ENCODE measurements at places on chromosomes 11 and 22.

DNA sequence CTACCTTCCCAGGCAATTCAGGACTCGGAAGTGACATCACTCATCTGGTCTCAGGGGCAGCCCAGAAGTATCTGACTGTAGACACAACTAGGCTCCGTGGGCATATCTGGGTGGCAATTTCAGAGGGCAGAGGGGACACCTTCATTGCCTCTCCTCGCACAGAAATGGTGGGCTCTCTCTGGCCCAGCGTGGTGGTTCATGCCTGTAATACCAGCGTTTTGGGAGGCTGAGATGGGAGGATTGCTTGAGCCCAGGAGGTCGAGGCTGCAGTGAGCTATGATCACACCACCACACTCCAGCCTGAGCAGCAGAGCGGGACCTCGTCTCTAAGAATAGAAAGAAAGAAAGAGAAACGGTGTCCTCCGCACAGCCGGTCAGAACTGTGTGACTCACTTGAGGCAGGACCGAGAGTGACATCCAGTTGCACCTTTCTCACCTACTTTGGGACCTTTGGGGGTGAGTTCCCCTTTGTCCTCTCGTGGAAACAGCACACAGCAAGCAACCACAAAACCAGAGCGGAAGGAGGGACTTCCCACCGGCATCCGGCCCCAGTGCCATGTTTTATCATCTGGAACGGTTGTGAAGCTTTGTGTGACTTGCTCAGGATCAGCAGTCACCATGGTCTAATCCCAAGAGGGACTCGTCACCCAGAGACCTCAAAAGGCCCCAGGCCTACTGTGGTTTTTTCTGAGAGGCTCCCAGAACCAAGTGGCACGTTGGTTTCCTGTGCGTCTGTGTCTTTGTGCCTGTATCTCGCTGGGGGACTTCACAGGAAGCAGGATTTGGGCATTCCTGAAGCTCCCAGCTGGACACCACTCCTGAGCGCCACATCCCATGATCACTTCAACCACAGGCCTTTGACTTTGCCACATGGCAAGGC, 38.4 kb upstream of the EMID1 start:
- no peak for DNase-seq

GRCh38 chr11:81913793-81914192, 819.9 kb downstream of the FAM181B start:
- DNase-seq: no peak

DNA sequence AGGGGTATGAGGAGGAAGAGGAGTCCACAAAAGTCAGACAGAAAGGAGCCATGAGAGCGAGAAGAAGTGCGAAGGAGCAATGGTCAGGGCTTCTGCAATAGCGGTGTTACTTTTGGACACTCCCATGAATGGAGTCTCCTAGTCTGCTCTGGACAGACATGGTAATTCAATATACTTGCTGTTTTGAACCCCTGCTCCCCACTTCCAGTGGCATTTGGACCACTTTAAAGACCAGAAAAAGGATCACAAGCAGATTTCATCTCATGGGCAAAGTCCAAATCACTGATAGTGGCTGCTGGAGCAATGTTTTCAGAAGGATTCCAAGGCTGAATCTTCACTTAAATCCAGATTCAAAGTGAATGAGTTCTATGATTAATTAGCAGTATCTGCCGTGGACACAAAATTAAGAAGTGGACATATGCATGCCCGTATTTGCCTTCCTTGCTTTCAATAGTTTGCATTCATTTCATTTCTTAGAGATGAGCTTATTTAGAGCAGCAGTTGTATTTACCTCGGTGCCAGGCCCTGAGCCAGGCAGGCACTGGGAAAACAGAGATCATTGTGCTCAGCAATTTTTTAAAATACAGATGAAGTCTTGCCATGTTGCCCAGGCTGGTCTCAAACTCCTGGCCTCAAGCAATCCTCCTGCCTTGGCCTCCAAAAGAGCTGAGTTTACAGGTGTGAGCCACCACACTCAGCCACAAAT, 72.0 kb downstream of the SLC1A2 start:
- DNase-seq: no peak

- no peak for DNase-seq
Observed at GRCh38 chr22:33861216-33861875, 58.9 kb downstream of the LARGE1 start.

DNA sequence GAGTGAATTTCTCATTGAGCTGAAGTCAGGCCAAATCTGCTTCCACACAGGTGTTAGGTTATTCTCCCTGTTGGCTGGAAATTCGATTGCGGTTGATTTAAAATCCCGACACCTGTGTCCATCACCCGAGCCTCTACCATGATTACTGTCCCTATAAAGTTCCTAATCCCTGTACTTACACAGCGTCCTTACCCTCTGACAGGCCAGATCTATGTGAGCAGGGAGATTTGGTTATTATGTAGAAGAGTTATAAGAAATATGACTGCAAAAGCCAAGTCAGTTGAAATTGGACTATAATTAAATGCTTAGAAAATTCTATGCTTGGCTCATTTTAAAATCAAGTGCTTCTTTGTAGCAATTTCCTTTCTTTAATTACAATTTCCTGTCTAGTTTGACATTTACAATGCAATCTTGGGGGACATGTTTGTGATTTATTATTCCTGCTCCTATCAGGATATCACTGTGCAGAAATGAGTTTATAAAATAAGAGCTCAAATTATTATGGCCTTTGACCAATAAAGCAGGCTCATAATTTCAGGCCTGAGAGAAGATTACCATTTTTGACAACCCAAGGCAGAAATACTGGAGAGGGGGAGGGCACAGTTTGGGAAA, 32.5 kb upstream of the LMO1 start:
- no peak for DNase-seq

Measured in stimulated activated CD8-positive, alpha-beta memory T cell treated with anti-CD3 and anti-CD28 coated beads, Interleukin-7, amount 100 ng/mL, for 1 hour (primary cell).